ENCODE measurements at places on chromosomes 1 and 21.

- no peak for DNase-seq
Measured at GRCh38 chr1:60564916-60565750, 491.6 kb upstream of the C1orf87 start.

GRCh38 chr1:235941876-235942624 lies 75.3 kb upstream of the LYST start:
- no peak for DNase-seq

GRCh38 chr1:186409091-186409490 lies 33.5 kb downstream of the ODR4 start:
- DNase-seq = no peak

DNA sequence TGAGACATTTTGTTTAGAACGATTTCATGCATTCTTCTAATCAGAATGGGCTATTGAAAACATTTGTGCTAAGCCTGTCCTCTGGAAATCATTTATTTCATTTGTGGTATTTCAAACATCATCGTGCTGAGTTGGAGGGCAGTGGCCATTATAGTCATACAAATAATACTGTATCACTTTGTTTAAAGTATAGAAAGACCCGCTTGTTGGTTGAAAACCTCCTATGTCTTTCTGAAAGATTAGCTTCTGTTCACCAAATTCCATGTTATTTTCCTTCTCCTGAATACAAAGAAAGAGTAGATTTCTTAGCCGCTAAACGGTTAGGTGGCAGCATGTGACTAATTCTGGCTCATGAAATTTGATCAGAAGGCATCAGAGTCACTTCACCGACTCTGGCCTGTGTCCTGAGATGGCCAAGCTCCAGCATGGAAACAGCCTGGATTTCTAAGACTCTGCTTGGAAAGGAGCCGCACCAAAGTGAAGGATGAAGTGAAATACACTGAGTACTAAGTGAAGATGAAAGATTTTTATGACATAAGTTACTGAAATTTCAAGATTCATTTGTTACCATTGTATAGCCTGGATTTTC lies 355.1 kb downstream of the USP25 start:
- DNase-seq = no peak

DNA sequence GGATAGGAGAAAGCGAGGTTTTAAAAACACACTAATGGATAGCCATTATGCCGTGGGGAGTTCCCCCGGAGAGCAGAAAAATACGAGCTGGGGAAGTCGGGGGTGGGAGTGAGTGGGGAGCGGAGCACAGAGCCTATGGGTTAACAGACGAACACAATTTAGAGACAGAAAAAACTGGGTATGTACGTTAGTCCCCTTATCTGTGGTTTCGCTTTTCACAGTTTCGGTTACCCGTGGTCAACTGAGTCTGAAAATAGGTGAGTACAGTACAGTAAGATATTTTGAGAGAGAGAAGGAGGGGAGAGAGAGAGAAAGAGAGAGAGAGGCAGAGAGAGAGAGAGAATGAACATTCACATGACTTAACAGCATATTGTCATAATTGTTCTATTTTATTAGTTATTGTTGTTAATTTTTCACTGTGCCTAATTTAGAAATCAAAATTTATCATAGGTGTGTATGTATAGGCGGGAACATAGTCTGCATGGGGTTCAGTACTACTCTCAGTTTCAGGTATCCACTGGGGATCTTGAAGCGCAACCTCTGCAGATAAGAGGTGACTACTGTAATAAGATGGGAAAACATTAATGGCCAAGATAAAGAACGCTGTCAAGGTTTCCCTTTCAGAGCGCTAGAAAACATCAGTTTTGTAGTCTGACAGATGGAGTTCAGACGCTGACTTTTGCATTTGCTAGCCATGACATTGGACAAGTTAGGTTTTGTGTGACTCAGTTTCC lies 125.6 kb upstream of the LMO4 start:
- no peak for DNase-seq

DNA sequence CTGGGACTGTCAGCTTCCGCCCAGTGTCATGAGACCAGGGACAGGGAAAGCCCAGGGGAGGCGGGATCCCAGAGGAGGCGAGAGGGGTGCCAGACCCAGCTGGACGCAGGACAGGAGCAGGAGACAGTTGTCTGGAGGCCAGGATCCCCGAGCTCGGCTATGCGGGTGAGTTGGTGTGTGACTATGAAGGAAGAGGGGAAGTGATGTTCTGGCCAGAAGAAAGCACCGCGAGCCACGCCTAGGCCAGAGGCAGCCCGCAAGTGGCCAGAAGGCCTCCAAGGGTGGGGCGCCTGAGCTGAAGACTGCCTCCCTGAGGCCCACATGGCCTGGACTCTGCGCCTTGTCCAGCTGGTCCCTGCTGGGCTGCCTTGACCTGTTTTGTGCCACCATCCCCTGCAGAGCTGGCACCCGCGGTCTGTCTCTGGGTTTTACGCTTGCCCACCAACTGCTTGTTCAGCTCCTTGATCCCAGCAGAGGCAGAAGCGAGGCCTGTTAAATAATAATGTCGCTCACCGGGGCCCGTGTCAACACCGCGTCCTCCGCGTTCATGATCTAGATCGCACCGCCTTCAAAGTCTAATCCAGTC lies 85.2 kb upstream of the ACTL8 start:
- no peak for DNase-seq

GRCh38 chr1:161491472-161491871 lies 13.8 kb upstream of the FCGR2A start:
- DNase-seq = no peak

DNA sequence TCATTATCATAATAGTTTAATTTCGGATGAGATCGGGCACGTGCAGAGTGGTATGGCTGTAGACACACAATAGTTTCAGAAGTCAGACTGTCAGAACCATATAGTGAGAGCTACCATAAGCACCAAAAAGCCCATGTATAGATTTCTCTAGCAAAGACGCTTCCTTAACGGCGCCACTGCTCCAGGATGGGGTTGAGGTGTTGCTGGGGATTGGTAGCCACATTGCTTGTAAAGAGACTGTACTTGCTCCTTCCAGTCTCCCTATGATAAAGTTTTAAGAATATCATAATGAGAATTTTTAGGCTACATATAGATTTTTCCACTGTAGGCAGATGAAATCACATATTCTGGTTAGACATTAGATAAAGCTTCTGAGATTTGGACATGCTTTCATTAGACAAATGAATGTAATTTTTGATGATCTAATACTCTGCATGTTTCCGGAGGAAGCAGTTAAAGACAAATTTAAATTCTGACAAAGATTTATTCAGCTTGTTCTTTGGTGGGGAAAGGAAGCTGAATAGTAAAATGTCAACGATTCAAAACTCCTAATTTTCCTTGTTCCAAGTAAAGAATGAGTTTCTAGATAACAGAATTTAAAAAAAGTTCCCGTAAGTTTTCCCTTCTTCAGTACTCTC lies 77.7 kb downstream of the MAP3K7CL start:
- DNase-seq = no peak

- no peak for DNase-seq
Measured at GRCh38 chr1:212656730-212657129, 42.9 kb downstream of the BATF3 start.

DNA sequence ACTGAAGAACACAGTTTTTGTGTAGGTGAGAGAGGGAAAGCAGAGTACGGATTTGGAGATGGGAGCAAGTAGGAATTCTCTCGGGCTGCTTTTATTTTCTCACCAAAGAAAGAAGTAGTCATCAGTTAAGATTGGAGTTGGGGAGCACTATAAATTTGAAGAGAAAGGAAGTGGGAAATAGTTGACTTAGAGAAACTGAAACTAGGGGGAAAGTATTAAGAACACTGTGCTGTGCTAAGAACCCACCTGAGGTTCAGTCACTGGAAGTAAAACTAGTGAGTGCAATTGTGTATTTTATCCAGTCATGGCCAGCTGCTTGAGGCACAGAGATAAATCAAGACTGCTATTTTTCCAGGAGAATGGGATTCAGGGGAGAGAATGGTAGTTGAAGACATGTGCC lies 37.4 kb downstream of the CLCC1 start:
- DNase-seq = no peak

GRCh38 chr1:220487297-220487820 lies 40.6 kb upstream of the MARK1 start:
- DNase-seq = peak; percentile 91

- DNase-seq = no peak
Measured at GRCh38 chr1:187266051-187266450, 437.3 kb downstream of the PLA2G4A start.

- no peak for DNase-seq
Measured at GRCh38 chr1:55313903-55314302, 98.7 kb upstream of the USP24 start.

DNA sequence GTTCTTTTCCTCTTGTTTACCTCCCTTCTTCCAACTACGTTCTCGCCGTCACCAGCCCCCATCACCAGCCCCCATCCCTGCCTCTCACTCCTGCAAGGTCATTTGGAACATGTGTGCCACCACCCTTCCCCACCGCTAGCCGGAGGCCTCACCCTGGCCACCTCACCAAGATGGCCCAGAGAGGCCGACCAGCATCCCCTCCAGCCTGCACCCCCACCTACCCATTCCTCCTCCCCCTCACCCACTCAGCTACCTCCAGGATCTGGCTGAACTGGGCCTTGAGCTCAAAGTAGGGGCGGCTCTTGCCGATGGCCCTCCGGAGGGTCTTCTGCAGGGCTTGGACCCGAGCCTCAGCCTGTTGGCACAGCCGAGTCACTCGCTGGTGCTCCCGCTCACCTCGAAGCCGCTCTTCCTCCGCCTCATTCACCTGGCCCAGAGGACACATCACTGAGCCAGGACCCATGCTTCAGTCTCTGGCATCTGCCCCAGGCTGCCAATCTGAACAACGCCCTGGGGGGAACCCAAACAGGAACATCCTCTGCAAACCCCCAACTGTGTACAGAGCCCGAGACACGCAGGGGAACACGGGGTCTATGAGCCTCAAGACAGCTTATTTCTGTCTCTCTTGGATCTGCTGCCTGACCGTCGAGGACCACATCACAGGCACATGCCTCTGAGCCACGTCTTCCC lies 12.8 kb downstream of the SH3BP5L start:
- DNase-seq = no peak

- no peak for DNase-seq
Measured at GRCh38 chr21:19864476-19864875, 1133.7 kb upstream of the NCAM2 start.

DNA sequence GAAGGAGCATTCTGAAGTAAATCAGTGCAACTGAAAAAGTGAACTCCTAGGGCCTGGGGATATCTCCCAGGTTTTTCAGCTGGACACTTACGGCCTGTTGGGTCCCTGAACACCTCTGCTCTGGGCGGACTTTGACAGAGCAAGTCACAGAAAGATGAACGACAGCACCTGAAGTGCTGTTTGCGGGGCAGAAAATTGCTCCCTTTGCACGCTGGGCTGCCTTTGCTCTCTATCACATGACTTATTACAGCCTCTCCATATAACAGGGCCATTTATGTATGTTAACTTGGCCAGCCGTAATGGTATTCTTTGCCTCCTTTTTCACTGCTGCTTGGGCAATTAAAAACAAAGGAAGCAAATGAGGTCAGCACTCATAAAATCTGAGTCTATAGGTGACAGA lies 332.9 kb downstream of the BARHL2 start:
- DNase-seq = no peak

DNA sequence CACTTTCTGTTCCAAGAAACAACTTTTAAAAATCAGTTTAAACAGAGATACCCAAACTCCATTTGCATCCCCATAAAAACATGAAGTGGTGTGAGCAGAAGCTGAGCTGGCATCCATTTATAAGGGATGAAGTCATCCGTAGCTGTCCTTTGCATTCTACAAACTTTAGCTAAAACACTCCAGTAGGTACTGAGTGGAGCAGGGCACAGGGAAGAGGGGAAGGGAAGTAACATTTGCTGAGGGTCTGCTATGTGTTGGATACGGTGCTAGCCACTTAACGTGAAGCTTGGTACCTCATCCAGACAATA lies 32.9 kb downstream of the VWA5B1 start:
- DNase-seq = no peak

DNA sequence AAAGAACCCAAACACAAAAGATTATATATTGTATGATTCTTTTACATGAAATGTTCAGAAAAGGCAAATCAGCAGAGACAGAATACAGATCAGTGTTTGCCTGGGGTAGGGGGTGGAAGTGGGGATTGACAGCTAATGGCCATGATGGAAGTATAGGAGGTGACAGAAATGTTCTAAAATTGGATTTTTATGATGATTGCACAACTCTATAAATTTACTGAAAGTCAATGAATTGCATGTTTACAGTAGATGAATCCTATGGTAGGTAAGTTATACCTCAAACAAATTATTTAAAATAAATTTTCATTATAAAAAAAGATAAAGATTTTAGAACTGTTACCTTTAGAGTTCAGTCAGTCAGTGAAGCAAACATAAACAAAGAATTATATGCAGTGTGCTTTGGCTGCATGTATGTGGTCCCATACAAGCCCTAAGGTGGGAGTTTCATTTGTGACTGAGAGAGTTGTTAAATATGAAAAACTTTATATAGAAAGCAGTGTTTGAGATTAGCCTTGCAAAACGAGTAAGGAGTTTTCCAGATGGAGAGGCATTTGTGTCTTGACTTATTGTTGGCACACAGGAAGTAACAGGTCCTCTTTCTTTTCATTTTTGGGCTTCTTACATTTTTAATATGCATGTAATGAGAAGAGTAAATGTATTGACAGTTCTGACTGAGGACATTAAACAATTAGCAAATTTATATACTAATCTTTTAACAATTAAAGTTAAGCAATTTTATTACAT lies 115.6 kb upstream of the KIAA1614 start:
- DNase-seq = no peak

GRCh38 chr1:21278208-21278859 lies 11.9 kb downstream of the ECE1 start:
- no peak for DNase-seq

- no peak for DNase-seq
Measured at GRCh38 chr1:39381839-39382238, 109.6 kb upstream of the BMP8A start.

- DNase-seq = no peak
Measured at GRCh38 chr1:77188770-77189169, 30.5 kb downstream of the PIGK start.

- DNase-seq = no peak
Measured at GRCh38 chr1:184747089-184747955, 7.3 kb downstream of the EDEM3 start.

DNA sequence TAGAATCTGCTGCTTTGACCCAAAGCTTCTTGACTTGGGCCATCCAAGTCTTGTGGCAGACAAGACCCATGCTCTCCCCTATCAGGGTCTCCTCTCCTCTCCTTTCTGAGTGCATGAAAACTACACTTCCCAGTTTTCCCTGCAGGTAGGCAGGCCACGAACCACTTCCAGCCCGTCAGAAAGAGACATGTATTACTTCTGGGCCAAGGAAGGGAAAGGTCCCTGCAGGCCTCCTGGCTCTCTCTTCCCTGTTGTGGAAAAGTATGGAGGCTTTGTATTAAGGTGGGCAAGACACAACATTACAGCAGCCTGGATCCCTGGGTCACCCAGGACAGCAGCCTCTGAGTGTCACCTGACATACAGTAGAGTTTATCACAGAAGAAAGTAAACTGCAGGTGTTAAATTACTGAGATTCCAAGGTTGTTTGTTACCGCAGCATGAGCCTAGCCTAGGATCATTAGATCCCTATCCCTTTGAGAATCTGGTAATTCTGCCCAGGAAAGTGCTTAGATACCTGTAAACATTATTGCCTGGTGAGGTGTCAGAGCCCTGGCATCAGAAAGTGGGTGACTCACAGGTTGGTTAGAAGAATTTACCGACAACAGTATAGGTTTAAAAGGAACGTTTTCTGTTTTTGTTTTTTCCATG lies 717.3 kb downstream of the MATN1 start:
- no peak for DNase-seq

Measured in NCI-H1436 treated with DMSO at 0.1 percent for 48 hours (cell line).